Cerebellum (tissue), 4 donors: ENCODE measurements at places on chromosomes 3 and 15.

GRCh38 chr3:13347390-13347950 lies 72.7 kb downstream of the NUP210 start:
- no peak for DNase-seq

DNA sequence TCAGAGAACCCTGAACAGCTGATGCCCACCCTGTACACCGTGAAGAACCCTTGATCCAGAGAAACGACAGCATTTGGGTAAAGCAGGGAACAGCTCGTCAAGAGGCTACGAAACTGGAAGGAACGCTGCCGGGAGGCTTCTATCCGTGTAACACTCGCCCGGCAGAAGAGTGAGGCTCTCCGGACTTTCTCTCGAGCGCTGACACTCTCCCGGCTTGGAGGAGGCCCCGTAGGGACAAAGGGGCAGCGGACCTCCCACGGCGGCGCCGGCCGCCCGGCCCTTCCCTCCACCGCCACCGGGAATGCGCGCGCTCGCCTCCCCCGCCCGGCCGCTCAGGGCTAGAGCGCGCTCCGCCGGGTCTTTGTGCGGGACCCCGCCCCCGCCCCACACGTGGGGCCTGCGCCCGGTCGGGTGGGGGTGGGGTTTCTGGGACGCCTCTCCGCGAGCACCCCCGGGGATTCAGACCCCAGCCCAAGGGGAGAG lies 1.7 kb downstream of the HYAL2 start:
- peak; percentile 89 for DNase-seq

GRCh38 chr3:75192146-75192616 lies 471.9 kb upstream of the FRG2C start:
- no peak for DNase-seq

- DNase-seq = no peak
These were observed 1.7 kb upstream of the PCOLCE2 start for GRCh38 chr3:142890592-142890991.

DNA sequence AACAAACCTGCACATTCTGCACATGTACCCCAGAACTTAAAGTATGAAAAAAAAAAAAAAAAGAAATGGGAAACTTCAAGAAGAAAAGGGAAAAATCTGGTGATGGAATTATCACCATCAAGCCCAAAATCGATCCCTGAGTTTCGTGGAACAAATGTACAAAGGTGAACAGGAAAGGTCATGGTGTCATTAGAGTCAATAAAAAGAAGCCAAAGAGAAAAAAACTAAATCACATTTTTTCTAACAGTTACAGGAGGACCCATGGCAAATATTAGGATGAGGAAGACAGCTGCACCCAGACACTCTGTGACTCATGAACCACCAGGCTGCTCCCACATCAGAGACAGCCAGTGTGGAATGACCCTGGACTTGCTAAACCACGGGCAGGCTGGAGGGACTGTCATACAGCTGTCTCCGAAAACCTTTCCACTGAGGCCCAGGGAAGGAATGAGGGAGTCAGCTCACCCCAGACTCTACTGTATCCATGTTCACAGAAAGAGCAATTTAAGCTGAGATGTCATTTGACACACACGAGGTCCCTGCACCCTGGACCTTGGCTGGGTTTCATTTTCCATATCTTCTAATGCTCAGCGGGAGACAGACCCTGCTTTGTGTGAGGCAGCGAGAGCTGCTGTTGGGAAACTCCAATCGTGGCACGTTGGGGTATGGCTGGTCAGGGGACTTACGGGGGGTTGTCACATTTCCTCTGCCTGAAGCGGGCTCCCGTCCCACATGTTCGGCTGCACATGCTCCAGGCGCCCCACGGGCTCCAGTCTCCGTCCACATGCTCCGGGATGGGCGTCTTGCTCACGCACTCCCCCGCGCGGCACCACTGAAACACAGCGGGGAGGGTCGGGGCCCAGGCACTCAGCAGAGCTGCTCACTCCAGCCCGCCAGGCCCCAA lies 210.2 kb downstream of the ADAMTS17 start:
- no peak for DNase-seq

GRCh38 chr15:60408463-60408981 lies 10.7 kb upstream of the ANXA2 start:
- no peak for DNase-seq

DNA sequence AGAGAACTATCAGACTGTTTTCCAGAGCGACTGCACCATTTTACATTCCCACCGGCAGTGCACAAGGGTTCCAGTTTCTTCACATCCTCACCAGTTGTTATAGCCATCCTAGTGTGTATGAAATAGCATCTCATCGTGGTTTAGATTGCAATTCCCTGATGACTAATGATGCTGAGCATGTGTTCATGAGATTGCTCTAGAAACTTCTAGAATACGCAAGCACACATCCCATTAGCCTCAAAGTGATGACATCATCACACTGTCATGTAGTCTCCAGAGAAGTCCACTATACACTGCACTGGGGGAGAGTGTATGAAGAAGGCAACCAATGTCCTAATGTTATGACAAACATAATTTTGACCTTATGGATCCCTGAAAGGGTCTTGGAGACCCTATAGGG lies 30.1 kb downstream of the FBLN2 start:
- DNase-seq = no peak

- no peak for DNase-seq
These were observed 576.3 kb downstream of the GRM7 start for GRCh38 chr3:7437231-7437630.

GRCh38 chr3:64262574-64263114 lies 37.4 kb upstream of the PRICKLE2 start:
- DNase-seq = no peak

DNA sequence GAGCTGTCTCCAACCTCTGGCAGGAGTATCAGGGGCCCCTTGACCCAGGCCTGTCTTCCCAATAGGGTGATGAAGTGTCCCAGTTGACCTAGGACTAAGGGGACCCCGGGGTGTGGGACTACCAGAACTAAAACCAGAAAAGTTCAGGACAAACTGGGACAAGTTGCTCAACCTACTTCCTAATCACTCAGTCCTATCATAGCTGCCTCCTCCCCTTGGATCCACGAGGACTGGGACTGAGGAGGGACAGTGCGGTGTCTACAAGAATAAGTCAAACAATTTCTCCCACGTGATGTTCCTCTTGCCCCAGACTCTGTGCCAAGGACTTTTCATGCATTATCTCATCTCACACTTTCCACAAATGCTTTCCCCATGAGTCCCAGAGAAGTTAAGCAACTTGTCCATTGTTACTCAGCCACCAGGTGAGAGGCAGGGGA lies 49.4 kb upstream of the SLCO2A1 start:
- no peak for DNase-seq

- no peak for DNase-seq
These were observed 93.0 kb upstream of the LPP start for GRCh38 chr3:188060840-188061544.

DNA sequence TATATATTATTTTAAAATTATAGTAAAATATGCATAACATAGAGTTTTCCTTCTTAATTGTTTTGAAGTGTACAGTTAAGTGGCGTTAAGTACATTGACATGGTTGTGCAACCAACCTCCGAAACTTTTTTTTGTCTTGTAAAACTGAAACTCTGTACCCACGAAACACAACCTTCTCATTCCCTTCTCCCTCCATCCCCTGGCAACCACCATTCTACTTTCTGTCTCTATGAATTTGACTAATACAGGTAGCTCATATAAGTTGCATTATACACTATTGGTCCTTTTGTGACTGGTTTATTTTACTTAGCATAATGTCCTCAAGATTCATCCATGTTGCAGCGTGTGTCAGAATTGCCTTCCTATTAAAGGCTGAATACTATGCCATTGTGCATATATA lies 179.4 kb downstream of the SATB1 start:
- DNase-seq = no peak

GRCh38 chr3:156720826-156721225 lies 46.4 kb downstream of the TIPARP start:
- DNase-seq = no peak

- DNase-seq = no peak
These were observed 314.2 kb downstream of the ZNF385D start for GRCh38 chr3:21436835-21437234.

GRCh38 chr3:78046566-78046965 lies 1006.7 kb downstream of the ROBO2 start:
- peak; percentile 11 for DNase-seq

- no peak for DNase-seq
These were observed 5.2 kb upstream of the VPS8 start for GRCh38 chr3:184806567-184807271.

DNA sequence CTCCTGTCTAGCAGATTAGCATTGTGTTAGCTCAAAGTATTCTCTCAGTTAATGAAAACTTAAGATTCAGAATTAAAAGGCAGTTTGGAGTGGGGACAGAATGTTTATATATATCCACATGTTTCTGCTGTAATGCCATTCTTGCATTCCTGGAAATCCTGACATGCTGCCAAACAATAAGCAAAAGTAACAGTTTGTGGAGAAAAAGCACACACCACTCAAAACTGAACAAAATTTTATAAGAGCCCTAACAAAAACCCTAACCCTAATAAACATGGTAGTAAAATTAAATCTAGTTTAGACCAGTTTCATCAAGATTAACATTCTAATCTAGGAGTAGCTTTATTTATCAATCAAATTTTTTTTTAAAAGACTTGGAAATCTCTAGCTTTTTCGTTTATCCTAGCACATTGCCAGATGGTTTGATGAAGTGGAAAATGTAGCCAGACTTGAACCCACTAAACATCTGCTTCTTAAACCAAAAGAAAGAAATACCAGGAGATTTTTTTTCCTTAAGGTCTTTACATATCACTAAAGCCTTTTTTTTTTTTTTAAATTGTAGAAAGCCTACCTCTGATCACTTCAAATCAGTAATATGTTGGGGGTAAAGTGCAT lies 3.7 kb downstream of the TCAIM start:
- no peak for DNase-seq

GRCh38 chr3:154616298-154616697 lies 186.3 kb upstream of the GPR149 start:
- no peak for DNase-seq

DNA sequence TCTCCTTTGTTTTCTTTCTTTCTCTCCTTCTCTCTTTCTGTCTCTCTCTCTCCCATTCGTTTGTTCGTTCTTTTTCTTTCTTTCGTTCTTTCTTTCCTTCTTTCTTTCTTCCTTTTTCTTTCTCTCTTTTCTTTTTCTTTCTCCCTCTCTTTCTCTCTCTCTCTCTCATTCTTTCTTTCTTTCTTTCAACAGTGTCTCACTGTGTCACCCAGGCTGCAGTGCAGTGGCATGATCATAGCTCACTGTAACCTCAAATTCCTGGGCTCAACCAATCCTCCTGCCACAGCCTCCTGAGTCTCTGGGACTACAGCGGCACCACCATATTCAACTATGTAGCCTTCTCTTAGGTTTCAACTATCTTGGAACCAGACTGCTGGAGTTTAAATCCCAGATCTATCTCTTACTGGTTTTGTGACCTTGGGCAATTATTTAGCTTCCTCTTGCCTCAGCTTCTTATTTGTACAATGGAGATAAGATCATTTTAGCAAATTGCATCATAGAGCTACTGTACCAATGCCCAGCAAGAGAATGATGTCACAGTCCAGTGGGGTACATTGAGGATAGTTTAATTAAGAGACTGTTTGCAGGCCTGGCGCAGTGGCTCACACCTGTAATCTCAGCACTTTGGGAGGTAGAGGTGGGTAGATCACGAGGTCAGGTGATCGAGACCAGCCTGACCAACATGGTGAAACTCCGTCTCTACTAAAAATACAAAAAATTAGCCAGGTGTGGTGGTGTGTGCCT lies 27.3 kb upstream of the PARL start:
- no peak for DNase-seq

- no peak for DNase-seq
These were observed 70.7 kb upstream of the NEDD4 start for GRCh38 chr15:56064152-56064551.

GRCh38 chr15:78434134-78434533 lies 3.9 kb upstream of the IREB2 start:
- no peak for DNase-seq

DNA sequence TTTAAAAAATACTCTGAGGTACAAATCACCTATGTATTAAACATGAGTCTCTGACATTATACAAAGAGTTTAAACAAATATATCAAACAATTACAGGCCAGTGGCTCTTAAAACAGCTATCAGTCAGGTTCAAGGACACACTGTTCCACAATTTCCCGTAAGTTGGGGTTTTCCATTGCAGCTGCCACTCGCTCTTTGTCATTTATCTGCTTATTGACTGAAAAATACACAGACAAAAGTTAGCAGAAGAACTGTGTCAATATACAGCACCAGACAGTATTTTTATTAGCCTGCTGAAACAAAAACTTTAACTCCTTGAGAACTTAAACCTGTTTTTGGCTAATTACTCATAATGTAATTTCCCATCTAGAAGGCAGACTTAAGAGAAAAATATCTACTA lies 20.8 kb downstream of the CIAO2A start:
- no peak for DNase-seq

- no peak for DNase-seq
These were observed 835 bp downstream of the SEMA5B start for GRCh38 chr3:123026565-123027291.

GRCh38 chr15:68830141-68830785 lies 9.6 kb upstream of the ANP32A start:
- no peak for DNase-seq

GRCh38 chr15:83320404-83320803 lies 35.9 kb upstream of the BNC1 start:
- DNase-seq = no peak

GRCh38 chr3:70933105-70933810 lies 620.8 kb upstream of the MDFIC2 start:
- DNase-seq = no peak

DNA sequence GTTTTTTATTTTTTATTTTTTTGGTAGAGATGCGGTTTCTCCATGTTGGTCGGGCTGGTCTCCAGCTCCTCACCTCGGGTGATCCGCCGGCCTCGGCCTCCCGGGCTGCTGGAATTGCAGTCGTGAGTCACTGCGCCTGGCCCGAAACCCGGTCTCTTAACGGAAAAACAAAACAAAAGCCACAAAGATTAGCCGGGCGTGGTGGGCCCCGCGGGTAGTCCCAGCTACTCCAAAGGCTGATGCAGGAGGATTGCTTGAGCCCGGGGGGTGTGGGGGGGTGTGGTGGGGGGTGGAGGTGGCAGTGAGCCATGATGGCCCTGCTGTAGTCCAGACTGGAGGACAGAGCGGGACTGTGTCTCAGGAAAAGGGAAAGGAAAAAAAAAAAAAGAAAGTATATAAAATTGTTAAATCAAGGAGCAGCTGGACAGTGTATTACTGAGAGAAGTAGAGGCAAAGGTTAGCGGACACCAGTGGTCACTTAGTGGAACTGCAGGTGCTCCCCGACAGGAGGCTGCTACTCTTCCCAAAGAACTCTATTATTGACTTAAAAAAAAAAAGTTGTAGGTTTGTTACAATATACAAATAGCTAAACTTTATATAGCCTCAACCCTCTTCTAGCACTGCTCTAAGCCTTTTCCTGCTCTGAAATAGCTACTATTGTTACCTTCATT lies 30.3 kb upstream of the TUBGCP5 start:
- DNase-seq = no peak

- peak; percentile 2 for DNase-seq
These were observed 81.8 kb downstream of the ALCAM start for GRCh38 chr3:105448338-105448982.

GRCh38 chr15:93932164-93932776 lies 299.1 kb upstream of the MCTP2 start:
- DNase-seq = no peak

- no peak for DNase-seq
These were observed 14.2 kb downstream of the ARL14 start for GRCh38 chr3:160691151-160691550.
